ENCODE measurements at places on chromosomes 11 and 22.

DNA sequence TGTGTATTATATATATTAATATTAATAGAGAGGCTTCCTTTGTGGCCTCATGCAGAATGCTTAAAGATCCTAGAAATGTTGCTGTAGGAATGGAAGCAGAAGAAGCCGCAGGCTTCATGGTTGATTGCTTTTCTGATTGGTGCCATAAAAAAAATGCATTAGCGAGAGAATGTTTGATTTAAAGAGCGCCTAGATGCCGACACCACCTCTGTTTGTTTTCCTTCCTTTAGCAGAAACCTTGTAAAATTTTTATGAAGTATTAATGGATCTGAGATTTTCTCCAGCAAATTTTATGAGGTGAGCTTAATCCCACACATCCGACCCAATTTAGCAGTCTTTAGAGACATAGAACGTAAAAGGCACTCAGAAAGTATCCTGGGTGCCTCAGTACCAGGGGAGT, 587.5 kb downstream of the NTM start:
- no peak for DNase-seq

GRCh38 chr22:27388090-27388600, 413.4 kb downstream of the MN1 start:
- no peak for DNase-seq

- no peak for DNase-seq
These were observed 19.5 kb upstream of the P2RY6 start for GRCh38 chr11:73252577-73253191.

GRCh38 chr11:19712281-19713195, at the start of gene NAV2:
TSS of gene NAV2 (plus strand) at chr11:19712837. CDS start at chr11:19713696, 859 bp downstream.
- peak; percentile 41 for DNase-seq

DNA sequence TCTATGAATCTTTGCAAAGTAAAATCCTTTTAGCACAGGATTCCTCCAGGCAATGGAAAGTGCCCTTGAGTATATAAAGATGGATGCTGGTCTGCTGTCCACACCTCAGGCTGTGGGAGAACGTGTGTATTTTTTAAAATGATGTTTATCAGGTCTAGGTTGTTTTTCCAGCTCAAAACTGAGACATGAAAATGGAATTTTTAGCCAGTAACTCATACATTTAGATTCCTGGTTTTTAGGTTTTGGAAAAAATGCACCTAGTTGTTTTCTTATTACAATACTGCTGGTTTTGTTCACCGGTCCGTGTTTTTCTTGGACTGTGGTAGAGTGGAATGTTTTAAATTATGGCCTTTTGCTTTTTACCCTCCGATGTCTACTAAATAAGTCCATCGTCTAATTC, 554.7 kb downstream of the SOX6 start:
- no peak for DNase-seq

- no peak for DNase-seq
These were observed 236.6 kb upstream of the ANO3 start for GRCh38 chr11:26095340-26095739.

- DNase-seq = no peak
These were observed 181.8 kb downstream of the NAV2 start for GRCh38 chr11:19894404-19894803.

DNA sequence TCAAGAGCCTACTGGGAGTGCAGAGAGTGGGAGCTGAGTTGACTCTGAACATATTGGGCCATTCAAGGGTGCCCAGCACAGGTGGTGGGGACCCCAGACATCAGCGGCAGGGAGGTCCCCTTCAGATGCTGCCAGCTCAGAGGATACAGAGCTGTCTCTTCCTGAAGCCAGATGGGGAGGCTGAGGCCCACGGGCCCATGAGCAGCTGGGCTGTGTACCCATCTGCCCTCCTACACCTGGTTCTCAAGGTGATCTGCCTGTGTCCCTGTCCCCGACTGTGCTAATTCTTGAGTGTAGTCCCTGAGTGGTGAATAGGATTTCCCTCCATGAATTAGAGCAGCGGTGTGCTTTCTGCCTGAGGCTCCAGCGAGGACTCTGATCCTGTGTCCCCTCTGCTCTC, 76.3 kb downstream of the MICAL2 start:
- DNase-seq = no peak

DNA sequence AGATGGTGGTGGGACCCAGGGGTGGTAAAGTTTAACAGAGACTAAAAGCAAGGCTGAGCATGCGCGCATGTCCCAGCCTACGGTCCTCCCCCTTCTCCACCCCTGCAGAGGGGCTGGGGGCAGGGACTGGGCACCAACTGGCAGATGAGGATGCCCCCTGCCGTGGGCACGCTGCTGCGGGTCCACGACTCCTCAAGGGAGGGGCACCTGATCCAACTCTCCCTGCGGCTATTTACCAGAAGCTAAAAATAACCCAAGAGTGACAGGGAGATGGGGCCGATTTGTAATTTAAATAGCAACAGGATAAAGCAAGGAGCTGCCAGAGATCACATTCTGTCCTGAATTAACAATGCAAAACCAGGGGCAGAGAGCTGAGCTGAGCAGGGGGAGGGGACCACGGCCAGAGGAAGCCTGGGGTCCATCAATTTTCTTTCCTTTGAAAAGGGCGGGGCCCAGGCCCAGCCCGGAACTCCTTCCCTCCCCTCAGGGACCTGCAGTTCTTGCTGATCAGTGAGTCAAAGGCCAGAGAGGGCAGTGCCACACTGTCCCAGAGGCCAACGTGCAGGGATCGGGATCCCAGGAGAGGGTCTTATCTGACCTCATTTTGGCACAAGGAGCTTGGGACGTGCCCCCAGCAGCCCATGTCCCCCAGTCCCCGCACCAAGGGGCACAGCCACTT, 8.1 kb upstream of the DGKZ start:
- no peak for DNase-seq

DNA sequence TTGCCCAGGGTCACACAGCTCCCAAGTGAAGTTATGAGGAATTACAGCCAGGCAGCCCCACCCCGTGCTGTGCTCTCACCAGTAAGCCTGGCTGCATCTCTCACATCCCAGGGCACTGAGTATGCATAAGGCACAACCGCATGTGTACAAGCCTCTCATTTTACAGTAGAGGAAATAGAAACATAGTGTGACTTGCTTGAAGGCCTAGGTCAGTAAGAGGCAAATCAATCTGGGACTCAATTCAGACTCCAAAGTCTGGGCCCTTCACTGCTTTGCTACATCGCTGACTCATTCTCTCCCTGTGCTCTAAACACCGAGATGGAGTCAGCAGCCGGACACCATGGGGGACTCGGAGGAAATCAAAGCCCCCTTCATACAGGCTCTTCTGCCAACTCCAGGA, 7.9 kb downstream of the ABTB2 start:
- DNase-seq = no peak

DNA sequence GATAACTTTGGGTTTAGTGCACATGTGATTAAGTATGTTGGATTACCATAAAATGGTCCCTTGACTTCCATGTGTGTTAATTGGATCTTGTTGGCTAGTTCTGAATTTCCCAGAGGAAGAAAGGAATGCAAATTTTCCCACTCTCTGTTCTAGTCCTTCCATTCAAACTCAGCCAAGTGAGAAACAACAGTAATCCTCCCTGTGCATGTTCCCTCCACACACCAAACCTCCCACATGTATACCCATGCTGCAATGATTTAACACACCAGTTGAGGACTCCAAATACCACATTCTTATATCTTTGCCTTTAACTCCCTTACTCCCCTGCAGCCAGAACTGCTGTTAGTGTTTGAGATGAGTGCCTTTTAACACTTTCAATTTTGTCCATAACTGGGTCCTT, 1158.9 kb downstream of the DLG2 start:
- DNase-seq = no peak

DNA sequence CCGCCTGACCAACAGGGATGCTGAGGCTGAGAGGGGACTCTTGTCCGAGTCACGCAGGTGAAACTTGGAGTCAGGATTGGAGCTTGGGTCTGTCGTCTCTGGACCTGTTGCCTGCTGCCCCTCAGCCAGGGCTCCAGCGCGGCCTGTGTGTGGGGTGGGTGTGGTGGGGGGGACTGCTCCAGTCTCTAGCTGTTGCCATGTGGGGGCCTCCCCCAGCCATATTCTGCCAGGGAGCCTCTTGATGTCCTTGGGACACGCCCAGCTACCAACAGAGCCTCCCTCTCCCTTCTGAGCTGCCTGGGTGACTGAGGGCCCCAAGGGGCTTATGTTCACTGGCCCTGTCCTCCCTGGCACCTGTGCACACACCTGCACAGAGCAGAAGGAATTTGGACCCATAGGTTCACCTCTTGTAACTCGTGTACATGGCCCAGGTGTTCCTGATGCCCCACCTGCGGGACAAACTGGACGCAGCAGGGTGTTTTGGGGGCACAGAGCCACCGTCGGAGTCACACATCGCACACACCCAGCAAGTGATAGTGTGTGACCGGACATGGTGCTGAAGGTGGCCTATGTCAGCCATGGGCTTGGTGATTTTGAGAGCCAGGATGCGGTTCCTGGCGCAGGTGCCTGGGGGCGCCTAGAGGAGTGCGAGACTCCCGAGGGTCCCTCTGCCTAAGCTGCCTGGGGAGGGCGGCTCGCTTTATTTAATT, 252.3 kb downstream of the TBC1D22A start:
- no peak for DNase-seq

GRCh38 chr11:57322256-57323166, 2.2 kb downstream of the TNKS1BP1 start:
- DNase-seq = no peak

Data from NK-92 treated with Interleukin-12 subunit alpha and Interleukin-12 subunit beta, amount 100 ng/mL, for 24 hours (cell line).